ENCODE measurements at places on chromosomes 13 and 19.
A peak's percentile ranks its signal among the peaks of the same experiment; 100 is the strongest.

- no peak for DNase-seq
Measured at GRCh38 chr19:54332149-54332548, 6.8 kb downstream of the LILRA4 start.

DNA sequence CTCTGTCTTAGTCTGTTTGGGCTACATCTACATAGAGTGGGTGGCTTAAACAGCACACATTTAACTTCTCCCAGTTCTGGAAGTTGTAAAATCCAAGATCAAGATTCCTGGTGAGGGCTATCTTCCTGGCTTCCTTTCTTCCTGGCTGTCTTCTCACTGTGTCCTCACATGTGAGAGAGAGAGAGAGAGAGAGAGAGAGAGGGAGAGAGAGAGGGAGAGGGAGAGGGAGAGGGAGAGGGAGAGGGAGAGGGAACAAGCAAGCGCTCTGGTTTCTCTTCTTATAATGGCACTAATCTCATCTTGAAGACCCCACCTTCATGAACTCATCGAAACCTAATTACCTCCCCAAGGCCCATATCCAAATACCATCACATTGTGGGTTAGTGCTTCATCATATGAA lies 69.2 kb downstream of the CDK8 start:
- no peak for DNase-seq

GRCh38 chr19:50978772-50979390 lies 4.8 kb downstream of the KLK7 start:
- DNase-seq, result no peak

- peak; percentile 63 for DNase-seq
Measured at GRCh38 chr19:8240274-8241229, 31.4 kb downstream of the CERS4 start.

GRCh38 chr13:45511310-45512097 lies 46.8 kb downstream of the COG3 start:
- DNase-seq, result peak; percentile 84

GRCh38 chr13:25649001-25649633 lies 277.3 kb downstream of the ATP8A2 start:
- DNase-seq, result no peak

GRCh38 chr13:100461309-100462030 lies 127.1 kb downstream of the GGACT start:
- no peak for DNase-seq

GRCh38 chr19:40862785-40863184 lies 12.5 kb upstream of the CYP2A6 start:
- no peak for DNase-seq

DNA sequence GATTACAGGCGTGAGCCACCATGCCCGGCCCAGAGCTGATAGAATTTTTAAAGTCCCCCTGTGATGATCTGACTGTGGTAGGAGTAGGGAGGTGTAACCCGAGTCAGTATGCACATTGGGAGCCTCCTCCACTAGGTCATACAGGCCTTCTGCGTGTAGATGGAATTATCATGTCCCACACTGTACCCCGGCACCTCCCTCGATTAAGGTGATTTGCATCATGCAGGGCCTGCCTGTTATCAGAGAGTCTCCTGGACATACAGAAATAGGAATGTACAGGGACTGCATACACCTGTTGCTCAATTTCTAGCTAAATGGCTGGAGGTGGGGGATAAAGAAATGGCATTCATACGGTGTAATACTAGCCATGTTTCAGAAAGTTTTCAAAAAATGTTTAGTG lies 922 bp upstream of the ERVK3-1 start:
- DNase-seq, result no peak

- no peak for DNase-seq
Measured at GRCh38 chr19:39942366-39942730, 7.9 kb upstream of the FCGBP start.

- DNase-seq, result no peak
Measured at GRCh38 chr19:1411255-1412191, 4.1 kb downstream of the DAZAP1 start.

All from AML-193 (cell line).